ENCODE measurements at places on chromosomes 11 and 22.

DNA sequence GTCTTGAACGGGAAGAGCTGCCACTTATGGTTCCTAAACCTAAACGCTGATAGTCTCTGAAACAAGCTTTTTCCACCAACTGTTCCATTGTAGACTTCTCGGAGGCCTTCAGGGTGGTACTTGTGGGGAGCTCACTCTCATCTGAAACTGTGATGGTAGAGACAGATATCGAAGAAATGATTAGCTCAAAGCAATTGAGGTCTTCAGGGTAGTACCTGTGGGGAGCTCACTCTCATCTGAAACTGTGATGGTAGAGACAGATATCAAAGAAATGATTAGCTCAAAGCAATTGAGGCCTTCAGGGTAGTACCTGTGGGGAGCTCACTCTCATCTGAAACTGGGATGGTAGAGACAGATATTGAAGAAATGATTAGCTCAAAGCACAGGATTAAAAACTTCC, 175.7 kb downstream of the SWAP70 start:
- DNase-seq, result no peak

DNA sequence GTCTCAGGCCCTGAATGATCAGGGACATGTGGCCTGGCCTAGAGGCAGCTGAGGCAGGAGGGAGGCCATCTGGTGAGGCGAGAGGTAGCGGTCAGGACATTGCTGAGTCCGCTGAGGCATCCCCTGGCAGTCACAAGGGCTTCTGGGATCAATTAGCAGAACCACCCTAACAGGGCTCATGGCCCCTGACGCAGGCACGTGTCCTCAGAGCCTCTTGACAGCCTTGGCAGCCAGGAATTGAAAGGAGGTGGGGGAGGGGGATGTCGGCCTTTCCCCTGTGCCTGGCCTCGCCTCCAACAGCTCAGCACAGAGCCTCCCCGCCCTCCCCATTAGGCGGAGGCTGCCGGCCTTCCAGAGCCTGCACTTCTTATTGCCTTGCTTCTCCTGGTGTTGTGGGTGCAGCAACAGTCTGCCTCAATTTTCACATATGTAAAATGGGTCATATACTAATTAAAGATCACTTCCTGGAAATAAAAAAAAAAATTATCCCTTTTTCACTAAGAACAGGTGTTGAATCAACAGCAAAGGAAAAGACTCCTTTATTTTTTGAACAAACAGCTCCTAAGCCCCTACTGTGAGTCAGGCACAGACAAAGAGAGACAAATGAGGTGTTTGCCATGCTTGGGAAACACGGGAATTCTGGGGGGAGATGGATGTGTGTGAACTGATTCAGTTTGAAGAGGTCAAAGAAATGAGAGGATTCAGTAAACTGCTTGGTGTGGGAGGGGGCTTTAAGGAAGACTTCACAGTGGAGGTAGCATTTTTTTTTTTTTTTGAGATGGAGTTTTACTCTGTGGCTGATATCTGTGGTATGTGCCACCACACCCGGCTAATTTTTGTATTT, 55.3 kb downstream of the NFAM1 start:
- DNase-seq, result peak; percentile 79

DNA sequence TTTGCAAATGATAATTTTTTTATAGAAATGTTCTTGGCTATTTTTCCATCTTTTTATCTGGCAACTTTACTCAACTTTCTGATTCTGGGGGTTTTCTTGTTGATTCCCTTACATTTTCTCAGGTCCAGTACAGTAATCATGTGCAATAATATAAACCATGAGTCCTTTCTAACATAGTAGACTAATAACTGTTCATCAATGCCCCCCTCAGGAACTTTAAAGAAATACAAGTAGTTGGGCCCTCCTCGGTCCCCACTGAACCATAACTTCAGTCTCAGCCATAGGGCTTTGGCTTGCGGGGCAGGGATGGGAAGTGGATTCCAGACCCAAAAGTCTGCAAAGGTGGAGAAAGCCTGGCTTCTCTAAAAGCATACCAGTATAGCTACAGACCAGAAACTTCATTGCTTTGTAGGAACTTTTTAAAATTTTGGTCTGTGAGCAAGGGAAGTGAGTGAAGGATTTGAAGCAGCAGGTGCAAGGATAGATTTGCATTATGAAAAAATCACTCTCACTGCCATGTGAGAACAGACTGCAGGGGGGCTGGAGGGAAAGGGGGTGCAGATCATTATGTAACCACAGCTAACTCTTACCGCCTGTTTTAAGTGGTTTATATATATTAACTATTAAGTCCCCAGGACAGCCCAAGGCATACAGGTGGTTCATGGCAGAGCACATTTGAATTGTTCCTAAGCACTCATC, 10.4 kb upstream of the TUB start:
- DNase-seq, result peak; percentile 33

GRCh38 chr11:128165572-128165971, 421.8 kb downstream of the ETS1 start:
- no peak for DNase-seq

- no peak for DNase-seq
Measured at GRCh38 chr22:29029202-29030000, 32.2 kb downstream of the C22orf31 start.

DNA sequence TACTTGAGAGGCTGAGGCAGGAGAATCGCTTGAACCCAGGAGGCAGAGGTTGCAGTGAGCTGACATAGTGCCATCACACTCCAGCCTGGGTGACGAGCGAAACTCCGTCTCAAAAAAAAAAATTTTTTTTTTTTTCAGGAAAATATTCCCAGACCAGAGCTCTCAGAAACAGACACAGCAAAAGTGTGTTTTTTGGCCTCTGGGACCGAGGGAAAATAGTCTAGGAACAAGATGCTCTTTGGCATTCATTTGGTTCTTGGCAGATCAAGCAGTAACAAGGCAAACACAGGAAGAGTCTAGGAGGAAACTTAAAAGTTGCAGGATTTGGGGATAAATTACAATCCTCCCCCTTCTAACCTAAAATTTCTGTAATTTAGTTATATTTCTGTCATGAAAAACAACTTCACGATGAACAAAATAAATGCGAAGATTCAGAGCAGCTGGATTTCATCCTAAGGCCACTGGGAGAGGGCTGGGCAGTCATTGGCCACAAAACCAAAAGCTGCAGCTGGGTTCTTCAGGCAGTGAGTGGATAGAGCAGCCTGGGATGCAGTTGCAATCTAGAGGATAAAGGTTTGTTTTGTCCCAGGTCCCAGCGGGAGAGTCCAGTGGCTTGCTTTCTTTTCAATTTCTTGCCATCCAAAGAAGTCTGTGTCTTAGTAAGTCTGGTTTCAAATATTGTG, 19.7 kb downstream of the ATG16L2 start:
- DNase-seq, result no peak

DNA sequence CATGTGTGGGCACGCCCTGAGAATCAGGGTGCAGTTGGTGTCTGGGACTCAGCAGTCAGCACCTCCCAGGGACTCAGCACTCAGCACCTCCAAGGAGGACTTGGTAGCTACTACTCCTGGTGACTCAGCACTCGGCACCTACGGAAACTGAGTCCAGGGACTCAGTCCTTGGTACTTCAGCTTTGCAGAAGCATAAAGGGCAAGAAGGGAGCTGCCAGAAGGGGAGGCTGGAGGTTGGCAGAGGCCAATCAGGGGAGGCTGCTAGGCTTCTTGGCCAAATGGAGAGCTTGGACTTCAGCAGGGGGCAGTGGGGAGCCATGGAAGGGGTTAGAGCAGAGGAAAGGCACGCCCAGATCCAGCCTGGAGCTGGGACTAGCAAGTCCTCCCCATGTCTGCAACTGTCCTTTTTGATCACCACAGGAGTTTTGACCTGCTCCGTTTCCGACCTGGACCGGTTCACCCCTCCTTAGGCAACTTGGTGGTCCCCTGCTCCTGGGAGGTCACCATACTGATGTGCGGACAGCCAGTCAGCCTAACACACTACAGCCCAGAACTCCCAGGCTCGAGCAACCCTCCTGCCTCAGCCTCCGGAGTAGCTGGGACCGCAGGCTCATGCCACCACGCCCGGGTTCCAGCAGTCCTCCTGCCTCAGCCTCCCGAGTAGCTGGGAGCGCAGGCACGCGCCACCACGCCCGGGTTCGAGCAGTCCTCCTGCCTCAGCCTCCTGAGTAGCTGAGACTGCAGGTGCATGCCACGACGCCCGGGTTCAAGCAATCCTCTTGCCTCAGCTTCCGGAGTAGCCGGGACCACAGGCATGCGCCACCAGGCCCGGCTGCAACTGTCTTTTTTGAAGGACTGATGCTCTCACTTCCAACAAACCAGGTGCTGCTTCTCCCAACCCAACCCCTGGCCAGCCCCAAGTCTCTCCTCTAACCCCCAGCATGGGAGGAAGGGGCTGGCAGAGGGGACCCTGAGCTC, 1.5 kb downstream of the ANO9 start:
- no peak for DNase-seq

GRCh38 chr11:113267493-113267892, 46.9 kb upstream of the TTC12 start:
- DNase-seq, result no peak

DNA sequence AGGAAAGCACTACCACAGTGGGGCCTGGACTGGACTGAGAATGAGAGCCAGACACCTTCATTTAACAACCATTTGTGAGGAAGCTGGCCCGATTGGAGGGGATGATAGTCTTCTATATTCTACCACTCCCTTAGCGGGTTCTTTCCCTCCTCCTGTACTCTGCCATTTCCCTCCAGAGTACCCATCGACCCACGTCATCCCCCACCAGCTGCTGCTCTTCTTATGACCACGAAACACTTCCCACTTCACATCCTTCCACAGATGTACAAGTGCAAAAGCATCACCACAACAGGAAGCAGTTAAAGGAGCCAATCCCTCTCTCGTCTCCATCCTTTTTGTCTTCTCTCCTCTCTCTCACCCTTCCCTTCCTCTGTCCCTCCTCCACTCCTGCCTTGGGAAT, 18.0 kb upstream of the UBASH3B start:
- DNase-seq, result no peak

GRCh38 chr22:23534851-23535717, 45.0 kb downstream of the IGLL1 start:
- no peak for DNase-seq

- no peak for DNase-seq
Measured at GRCh38 chr22:50542416-50542927, 3.2 kb upstream of the KLHDC7B start.

GRCh38 chr22:48336339-48337060, 1491.2 kb downstream of the BRD1 start:
- DNase-seq, result no peak

GRCh38 chr11:23021287-23021863, 161.1 kb upstream of the CCDC179 start:
- DNase-seq, result no peak

DNA sequence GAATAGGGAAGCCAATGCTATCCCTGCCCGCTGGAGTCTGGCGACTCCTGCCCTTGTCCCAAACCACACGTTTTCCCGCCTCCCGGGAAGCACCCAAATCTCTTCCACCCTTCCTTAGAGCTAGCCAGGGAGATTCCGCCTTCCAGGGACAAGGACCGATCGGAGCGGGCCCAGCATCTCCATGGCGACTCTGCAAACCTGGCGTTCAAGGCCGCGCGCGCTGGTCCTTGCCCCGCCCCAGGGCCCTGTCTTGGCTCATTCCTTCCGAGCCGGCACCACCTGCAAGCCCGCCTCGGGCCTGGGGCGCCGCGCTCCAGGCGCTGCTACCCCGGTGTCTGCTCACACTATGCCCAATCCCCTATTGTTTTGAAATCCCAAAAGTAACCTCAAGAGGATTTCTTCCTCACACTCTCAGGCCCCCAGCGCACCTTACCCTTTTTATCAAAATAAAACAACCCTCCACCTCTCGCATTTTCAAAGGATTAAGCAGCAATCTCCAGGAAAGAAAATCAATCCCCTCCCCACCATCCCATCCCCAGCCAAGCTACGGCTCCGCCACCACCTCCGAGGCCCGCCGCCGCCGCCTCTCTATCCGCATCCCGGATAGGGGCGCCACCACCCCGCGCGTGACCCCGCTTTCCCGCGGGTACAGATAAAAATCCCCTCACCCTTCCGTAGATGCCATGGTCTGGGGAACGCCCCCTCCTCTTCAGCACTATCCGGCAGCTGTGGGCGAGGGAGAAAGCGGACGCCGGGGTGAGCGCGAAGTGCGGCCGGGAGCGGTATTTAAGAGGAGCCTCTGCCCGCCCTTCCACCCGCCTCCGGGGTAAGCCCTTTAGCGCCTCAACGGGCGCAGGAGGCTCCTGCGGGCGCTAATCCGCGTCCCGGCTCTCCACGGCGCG, 825 bp downstream of the SLC1A2 start:
- DNase-seq, result peak; percentile 54

- no peak for DNase-seq
Measured at GRCh38 chr11:3732671-3733436, 61.7 kb upstream of the CHRNA10 start.

DNA sequence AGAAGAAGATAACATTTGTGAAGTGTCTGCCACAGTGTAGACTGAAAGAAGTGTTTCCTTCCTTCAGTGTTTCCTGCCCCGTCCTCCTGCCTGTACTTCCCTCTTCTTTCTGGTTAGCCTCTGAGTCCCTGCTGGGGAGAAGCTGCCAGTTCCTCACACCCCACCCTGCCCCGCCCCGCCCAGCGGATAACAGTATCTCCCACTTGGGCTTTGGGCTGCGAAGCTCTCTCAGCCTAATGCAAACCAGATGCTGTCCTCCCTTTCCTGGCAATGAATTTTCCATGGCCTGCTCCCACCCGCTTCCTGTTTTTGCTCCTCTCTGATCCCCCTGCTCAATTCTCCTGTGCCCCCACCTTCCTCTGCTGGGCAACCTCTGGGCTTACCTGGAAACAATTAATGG, 5.2 kb upstream of the RAB3IL1 start:
- DNase-seq, result peak; percentile 90

DNA sequence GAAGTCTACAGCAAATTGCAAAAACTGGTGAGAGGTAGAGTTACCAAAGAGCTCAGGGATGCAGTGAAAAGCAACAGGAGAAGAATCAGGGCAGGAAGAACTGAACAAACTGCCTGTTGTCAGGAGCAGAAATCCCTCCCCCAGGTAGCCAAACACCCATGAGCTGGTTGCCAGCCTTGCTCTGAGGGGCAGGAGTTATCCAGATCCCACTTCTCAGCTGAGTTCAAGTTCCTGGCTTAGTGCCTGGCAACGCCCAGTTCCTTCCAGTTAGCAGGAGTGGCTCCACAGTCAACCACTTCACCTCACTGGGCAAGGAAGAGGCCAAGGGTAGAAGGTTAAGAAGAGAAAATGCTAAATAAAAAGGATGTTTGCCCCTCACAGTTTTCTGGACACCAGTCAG, 1.9 kb upstream of the MPZL2 start:
- no peak for DNase-seq
